Kidney epithelial cell (primary cell): ENCODE measurements at places on chromosomes 5 and 9.

DNA sequence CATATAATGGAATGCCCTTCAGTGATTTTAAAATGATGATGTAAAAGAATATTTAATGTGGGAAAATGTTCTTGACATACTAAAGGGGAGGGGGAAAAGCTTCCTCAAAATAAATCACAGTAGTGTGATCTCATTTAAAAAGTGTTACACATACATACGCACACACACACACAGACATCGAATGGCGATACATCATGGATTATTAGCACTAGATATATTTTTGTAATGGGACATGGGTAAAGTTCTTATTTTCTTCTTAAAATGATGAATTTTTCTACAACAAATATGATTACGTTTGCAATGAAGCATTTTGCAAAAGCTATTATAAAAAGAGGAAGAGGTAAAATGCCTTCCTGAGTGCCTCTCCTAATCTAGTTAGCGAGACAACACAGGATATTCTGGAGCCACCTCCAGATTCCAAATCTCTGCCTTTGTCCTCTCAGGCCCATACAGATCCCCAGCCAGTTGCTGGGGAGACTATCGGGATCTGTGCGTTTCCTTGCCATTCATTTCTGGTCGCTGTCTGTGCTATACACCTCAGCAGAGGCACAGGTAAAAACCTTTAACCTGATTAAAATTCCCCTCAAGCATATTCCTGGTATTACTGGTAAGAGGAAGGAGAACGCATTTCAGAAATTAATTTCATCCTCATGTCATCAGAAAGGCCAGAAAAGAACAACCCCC is 69.6 kb downstream of the SLC28A3 start:
- DNase-seq = no peak

DNA sequence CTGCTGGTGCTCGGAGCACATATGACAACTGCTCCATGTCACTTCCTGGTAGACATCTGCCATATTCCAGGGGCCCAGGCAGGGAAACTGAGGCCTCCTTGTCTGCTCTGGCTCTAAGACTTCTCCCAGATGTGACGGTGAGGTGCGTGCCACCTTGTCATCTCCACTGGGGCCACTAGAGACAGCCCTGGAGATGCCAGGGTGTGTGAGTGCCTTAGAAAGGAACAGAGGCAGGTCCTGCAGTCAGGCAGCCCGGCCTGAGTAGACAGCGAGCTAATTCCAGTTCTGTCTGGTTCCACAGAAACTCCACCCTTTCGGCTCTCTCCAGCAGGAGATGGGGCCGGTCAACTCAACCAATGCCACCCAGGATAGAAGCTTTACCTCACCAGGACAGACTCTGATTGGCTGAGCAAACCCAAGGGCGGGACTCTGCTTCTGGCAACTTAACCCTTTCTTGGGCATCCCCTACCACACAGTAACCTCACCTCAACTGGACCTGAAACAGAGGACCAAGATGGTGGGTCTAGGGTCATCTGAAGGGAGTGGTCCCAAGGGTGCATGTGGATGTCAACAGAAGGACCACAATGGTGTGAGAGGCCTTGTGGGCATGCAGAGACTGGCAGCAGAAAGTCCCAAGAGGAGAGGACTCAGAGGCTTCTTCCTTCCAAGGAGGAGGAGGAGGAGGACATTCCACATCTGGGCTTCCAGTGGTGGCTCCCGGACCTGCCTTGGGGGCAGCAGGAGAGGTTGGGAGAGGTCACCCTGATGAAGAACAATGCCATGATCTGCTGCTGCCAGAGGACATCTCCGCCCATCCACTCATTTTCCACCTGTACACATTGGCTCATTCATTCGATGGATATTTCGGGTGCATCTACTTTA is 77.7 kb downstream of the RGS3 start:
- no peak for DNase-seq

- peak; percentile 10 for DNase-seq
Measured at GRCh38 chr5:156824800-156825199, 25.3 kb upstream of the PPP1R2B start.

DNA sequence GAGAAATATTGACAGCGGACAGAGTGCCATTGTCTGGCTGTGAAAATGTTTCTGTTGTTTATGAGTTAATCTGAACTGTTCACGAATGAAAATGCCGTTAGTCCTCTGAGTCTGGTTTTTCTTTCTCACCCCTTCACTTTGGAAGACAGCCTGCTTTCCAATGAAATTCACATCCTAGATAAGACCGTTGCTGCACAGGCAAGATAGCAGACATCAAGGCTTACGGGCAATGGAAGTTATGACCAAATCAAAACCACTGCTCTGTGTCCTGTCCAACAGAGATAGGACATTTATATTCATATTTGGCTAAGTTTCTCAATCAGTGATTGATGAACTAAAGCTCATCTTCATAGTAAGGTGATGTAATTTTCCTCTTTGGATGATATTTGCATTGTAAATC is 180.0 kb upstream of the DMAC1 start:
- no peak for DNase-seq

DNA sequence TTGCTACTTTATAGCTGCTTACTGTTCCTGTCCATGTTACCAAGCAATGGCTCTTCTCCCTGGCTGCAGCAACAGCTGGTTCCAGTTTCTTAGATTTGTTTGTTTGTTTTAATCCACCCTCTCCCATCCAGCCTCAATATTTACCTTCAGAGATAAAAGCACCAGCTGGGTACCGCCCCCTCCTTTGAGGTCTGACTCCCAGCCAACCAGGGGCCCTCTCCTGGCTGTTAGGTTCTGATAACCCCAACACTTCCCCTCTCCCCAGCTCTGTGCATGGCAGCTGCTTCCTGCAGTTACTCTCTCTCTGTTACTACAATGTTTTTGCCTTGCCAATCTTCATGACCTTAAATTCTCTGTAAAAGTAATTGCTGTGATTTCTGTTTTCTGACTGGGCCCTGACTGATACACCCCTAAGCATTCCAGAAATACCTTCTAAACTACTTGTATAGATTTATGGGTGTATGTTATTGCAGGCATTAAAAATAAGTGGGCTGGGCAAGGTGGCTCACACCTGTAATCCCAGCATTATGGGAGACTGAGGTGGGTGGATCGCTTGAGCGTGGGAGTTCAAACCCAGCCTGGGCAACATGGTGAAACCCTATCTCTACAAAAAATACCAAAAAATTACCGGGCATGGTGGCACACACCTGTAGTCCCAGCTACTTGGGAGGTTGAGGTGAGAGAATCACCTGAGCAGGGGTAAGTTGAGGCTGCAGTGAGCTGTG is 2.6 kb upstream of the GCNT1 start:
- DNase-seq = no peak

GRCh38 chr5:72556351-72557166 is 49.3 kb upstream of the ZNF366 start:
- no peak for DNase-seq

- no peak for DNase-seq
Measured at GRCh38 chr5:135891791-135892190, 3.9 kb downstream of the IL9 start.

GRCh38 chr9:95595721-95596295 is 79.0 kb upstream of the PTCH1 start:
- DNase-seq = no peak

DNA sequence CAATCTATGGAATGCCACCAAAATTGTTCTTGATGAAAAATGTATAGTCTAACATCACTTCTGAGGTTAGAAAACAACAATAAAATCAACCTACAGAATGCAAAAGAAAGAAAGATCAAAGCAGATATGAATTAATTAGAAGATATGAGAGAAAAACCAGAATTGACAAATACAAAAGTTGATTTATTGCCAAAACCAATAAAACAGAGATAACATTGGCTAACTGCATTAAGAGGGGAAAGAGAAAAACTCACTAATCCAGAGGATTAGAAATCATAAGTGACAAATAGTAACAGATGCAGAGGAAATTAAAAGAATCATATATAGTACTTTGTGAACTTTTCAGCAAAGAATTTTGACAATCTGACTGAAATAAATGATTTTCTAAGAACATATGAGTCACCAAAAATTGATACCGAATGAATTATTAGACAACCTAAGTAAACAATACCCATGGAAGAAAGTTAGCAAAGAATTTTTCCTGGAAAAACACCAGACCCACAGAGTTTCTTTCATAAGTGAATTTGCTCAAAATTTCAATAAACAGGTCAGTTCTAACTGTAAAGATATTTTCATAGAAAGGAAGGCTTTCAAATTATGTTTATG is 167.7 kb downstream of the AOPEP start:
- DNase-seq = no peak

DNA sequence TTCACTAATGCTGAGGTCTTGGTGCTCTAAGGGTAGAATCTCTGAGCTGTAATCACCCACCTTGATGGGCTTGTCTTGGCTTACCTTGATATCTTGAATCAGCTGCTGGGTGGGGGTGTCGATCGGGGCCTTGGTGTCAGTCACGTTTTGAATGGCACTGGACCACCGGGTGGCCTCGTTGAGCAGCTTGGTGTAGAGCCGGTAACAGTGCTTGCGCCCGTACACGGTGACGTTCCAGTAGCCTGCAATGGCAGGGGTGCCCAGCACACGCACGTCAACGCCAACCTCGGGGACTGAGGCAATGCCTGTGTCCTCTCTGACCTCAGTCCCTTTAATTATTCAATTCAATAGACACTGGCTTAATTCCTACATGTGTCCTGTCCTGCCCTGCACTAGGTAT is 63.1 kb upstream of the RETREG1 start:
- no peak for DNase-seq

DNA sequence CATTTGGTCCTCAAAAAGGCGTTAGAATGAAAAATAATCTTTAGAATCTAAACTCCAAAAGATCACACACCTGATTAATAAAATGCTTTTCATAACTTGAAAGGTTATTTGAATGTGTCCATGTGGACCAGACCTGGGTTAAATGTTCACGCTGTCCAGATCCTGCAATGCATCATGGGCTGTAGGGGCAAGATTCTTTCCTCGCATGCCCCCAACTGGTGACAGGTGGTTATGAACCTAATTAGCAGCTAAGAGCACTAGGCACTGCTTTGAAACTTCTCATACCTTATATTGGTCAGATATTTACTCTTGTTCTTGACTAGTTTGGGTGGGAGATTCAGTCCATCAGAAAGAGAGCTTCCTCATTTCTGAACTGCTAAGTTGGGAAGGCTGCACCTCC is 19.3 kb upstream of the PIP5K1B start:
- no peak for DNase-seq

- DNase-seq = no peak
Measured at GRCh38 chr9:13756943-13757342, 477.5 kb upstream of the MPDZ start.

DNA sequence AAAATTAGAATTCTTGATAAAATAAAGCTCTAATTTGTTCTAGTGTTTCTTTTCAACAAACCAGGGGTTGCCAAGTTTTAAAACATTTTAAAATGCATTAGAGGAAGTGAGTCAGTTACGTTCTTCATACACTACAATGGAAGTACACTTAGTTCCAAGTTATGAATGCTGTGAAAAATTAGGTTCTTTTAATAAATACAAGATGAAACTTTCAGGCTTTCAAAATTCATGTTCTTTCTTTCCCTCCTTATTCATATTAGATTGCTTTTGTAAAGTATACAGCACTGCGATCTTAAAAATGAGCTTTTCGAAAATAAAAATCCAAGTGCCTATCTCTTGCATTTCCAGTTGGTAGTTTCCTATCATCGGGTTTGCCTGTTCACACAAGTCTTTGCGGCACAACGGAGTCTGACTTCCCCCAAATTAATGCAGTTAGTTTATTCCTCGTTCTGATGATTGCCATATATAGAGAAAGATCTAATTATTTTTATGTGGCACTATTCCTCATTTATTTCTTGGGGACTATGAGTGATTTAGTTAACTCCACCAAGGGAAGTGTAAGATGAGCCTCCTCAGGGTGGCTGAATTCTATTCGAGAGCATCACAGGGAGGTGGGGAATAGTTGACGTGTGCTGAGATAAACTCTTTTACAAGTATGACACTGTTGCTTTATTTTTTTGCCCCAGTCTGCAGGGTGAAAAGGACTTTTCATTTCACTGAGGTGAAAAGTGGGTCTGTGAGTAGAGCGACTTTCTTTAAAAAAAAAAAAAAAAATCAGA is 238.2 kb downstream of the CD180 start:
- DNase-seq = no peak

DNA sequence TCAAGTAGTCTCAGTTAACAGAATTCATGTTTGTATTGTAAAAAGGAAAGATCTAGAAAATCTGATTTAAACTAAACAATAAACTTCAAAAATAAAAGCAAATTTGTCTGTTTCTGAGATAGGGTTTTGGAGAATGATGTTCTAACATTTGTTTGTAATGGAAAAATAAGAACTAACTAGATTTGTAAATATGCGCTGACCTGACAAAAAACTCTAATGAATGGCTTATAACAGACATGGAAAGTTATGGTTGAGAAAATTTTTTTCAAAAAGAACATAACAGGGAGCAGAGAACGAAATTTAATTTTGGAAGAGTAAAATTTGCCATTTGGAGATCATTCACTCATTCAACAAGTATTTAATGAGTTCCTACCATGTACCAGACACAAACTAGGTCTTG is 179.0 kb upstream of the TARS1 start:
- DNase-seq = no peak

DNA sequence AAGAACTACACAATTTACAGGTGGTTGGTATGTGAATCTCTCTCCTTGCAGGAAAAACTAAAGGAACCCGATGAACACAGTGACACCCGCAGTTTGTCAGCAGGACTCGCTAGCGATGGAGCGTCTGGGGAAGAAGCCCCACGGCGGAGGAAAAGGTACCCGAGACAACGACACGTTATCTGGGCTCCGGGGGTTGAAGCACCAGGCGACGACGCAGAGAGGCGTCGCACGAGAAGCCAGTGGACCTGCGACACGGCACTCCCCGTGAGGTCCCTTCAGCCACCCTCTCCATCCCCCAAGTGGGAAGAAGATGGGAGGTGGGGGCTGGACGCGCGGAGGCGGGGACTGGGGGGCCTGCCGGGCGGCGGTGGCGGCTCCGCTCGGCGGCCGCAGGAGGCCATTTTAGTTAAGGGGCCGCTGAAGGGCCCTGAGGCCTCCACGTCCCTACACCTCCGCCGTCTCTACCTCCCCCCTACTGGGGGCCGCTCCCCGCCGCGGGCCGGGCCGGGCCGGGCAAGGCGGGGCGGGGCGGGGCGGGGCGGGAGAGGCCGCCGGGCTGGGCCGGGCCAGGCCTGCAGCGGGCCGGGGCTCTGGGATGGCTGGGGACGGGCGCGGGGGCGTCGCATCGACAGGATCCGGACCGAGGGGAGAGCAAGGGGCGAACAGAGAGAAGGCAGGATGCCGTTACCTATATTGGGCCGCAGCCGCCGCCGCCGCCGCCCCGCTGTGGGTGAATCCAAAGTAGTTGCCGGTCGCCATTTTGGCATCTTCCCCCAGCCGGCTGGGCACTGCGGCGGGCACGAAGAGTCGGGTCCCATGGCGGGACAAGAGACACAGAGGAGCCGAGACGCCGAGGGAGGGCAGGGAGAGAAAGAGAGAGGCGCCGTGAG is 754 bp downstream of the ZFR start:
- DNase-seq = no peak

DNA sequence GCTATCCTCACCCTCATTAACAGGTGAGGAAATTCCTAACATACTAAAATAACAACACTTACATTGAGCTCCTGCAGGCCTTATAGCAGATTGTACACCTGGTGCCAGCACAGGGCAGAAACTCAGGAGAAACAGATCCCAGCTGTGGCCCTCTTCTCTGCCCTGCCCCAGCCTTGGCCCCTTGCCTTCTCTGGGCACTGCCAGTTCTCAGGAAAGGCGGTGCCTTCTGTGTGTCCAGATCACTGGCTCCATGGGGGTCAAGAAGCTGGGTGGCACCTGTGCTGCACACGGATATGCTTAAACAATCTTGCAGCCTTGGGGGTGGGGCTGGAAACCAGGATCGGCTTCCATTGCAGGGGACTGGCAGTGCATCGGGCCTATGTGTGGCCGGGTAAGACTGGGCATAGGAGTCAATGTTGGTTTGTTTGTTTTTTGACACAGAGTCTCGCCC is 19.3 kb downstream of the KYAT1 start:
- no peak for DNase-seq
